Left lung (tissue), 14 donors: ENCODE measurements at places on chromosomes 12 and 14. TPM values are rescaled to one million over a fixed set of nuclear protein-coding genes. Genes with fewer than 3 reads are reported as not detected.

DNA sequence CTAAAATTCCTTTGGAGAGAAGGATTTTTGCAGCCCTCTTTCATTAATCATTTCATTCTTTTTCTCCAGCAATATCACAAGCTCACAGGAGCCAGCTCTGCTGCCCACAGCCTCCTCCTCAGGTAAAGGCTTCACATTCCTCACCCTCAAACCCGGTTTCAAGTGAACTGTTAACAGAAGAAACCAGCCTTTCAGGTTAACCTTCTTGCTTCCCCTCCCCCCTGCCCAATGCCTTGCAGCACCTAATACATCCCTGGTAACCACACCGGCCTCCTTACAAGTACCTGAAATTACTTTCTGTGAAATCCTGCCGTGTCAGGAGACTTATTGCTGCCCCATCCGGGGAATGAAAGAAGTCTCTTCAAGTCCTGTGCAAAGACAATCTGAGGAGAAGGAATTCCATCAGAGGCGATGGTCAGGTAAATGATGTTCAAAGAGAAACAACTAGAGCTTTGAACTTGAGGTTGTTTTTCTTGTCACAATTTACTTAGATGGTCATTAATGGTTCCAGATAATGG lies 111.2 kb downstream of the MYRFL start:
- DNase-seq: peak; percentile 42

- DNase-seq: no peak
Measured at GRCh38 chr14:69755296-69755695, 11.6 kb upstream of the SRSF5 start.

GRCh38 chr12:66453844-66454243 lies 151.6 kb downstream of the HELB start:
- no peak for DNase-seq

- DNase-seq: no peak
Measured at GRCh38 chr12:76024942-76025600, 6.5 kb downstream of the PHLDA1 start.

DNA sequence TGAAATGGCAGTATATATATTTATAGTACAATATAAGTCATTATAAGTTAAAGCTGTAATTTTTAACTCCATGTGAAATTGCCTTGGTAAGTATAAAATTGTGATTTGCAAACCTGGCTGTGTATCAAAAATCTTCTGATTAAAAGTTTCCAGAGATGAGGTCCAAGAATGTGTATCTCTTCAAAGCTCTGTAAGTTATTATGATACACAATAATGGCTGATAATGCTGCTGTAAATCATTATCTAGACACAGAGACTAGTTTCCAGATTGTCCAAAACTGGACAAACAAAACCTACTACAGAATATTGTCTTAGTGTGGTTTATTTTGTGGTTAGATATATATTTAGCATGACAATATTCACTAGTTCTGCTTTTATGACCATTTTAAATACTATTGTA lies 514.8 kb downstream of the SLC6A15 start:
- peak; percentile 40 for DNase-seq

Gene ANO4
- polyA plus RNA-seq: 6.9 TPM

Gene LRP1-AS
- polyA plus RNA-seq: 0.64 TPM

DNA sequence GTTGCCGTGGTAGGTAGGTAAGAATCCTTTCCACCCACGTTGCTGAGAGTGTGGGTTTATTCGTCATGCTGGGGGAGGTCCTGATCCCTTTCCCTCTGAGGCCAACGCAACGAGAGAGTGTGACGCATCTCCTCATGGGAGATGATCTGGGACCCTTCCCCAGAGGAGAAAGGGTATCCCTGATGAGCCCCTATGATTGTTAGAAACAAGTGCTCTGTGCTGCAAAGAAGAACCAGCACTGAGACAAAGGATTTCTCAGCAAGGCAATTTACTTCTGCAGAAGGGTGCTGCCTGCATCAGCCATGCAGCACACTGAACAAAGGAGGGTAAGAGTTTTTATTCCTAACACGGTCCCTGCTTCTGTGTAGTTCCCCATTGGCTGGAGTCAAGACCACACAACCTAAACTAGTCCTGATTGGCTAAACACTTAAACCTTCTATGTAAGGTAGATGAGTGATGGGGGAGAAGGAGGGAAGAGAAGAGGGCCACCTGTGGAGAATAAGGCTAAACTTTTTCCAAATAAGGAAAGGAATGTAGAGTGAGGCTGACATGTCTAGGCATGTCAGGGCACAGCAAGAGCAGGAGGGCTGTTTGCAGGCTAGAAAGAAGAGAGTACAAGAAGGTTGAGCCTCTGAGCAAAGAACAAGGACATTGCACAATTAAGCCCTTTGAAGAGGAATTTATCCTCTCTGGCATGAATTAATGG lies 21.3 kb downstream of the CLEC2A start:
- DNase-seq: no peak

Gene CLEC2A
- polyA plus RNA-seq: not detected

DNA sequence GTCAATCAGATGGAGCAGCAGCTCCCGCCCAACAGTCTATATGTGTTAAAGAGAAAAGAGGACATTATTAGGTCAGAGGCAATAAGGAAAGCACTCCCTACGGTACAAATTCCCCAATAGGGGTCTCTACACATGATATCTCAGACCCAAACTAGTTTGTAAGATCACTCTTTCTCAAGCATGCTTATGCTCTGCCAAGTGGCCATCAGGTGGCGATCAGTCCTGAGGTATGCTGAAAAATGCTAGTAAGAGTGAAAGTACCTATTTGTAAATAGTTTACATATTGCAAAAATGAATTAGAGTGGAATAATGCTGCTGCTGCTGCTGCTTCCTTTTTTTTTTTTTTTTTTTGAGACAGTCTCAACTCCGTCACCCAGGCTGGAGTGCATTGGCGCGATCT lies 61.0 kb downstream of the CPM start:
- no peak for DNase-seq

Gene M6PR
- 205 TPM for polyA plus RNA-seq

DNA sequence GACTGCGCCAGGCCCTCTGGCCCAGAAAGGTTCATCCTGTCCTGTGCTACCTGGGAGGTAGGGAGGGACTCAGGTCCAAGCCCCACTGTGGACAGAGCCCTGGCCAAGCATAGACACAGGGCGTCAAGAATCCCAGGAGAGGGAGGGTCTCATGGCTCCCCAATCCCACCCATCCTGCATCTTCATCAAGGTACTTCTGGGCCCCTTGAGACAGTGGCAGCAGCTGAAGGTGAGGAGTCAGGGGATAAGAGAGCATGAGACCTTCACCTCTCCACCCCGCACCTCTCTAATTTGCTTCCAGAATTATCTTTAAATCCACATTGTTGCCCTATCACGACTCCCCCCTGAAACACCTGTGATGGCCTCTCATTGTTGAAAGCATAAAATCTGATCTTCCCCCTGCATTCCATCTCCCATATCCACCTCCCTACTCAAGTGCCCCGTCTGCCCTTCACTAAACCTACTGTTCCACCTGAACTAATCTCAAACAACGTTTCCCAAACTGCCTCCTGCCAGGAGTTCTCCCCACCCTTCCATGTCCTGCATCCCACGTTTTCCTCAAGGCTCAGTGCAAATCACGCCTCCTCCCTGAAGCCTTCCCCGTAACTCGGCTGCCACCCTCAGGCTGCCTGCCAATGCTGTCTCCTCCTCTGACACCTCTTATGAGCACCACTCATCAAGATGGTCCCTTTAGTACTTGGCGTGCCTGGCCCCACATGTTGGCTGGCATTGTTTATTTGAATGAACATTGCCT lies 27.1 kb downstream of the KRT18 start:
- DNase-seq: no peak

- no peak for DNase-seq
Measured at GRCh38 chr14:64232095-64232838, 61.9 kb downstream of the ESR2 start.

GRCh38 chr12:82638324-82638723 lies 48.4 kb upstream of the TMTC2 start:
- no peak for DNase-seq

Gene LIN7A
- polyA plus RNA-seq: 16.5 TPM

Gene TMEM179
- 1.1 TPM for polyA plus RNA-seq

DNA sequence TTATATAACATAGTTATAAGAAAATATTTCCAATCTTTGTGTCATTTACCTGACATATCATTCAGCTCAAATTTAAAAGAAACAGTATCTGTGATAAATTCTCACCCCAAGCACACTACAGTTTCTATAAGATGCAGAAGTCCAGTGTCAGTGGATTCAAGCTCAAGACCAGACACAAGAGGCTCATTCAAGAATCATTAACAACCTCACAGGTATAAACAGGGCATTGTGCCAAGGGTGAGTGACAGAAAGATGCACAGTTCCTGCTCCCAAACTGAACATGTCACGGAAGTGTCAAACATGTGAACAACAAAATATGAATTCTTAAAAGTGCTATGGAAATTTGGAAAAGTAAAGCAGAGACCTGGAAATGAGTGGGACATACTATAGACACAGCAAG lies 12.8 kb downstream of the ATP2B1 start:
- no peak for DNase-seq

GRCh38 chr14:89613260-89614008 lies 196.4 kb upstream of the FOXN3 start:
- DNase-seq: no peak

Gene PTPN6
- polyA plus RNA-seq: 18.5 TPM

Gene RNASE7
- 0.14 TPM for polyA plus RNA-seq

Gene PLEKHG7
- 0.20 TPM for polyA plus RNA-seq

GRCh38 chr12:124386661-124387527 lies 92.0 kb downstream of the RFLNA start:
- no peak for DNase-seq

GRCh38 chr12:124445121-124445718 lies 122.2 kb downstream of the NCOR2 start:
- peak; percentile 65 for DNase-seq

DNA sequence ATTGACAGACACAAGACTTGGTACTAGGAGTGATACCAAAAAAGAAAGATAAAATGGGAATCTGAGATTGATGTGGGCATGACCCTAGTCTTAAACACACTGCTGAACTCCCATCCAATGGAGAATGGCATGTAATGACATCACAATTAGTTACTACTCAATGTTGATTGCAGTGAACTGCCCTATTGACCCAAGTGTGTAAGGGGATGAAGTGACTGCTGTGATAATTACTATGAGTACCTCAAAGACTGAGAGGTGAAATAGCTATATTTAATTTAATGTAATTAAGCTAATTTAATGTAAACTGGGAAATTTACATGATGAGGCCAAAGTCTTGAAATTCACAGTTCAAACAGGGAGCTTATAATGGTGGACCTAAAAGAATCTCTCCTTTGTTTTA lies at the start of gene ADAM20:
ADAM20 (minus strand) TSS at position 101 of the 400 bp plus-strand sequence. CDS start 10,247 bp downstream, outside the sequence.
- no peak for DNase-seq

DNA sequence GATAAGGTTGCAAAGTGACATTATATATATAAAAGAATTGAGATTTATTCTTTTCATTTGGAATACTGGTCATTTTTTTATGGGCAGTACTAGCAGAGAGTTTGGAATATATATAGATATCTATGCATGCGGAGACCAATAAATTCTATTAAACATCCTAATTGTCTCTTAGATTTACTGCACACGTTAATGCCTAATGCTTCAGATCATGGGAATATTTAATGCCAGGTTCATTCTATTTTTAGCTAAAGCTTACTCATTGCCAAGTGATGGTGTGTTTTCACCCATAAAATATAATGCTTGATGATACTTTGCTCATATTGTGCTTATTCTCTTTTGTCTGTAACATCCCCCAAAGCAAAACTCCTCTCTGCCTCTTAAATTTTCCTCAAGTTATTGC lies 264.4 kb downstream of the TMEM117 start:
- DNase-seq: no peak

DNA sequence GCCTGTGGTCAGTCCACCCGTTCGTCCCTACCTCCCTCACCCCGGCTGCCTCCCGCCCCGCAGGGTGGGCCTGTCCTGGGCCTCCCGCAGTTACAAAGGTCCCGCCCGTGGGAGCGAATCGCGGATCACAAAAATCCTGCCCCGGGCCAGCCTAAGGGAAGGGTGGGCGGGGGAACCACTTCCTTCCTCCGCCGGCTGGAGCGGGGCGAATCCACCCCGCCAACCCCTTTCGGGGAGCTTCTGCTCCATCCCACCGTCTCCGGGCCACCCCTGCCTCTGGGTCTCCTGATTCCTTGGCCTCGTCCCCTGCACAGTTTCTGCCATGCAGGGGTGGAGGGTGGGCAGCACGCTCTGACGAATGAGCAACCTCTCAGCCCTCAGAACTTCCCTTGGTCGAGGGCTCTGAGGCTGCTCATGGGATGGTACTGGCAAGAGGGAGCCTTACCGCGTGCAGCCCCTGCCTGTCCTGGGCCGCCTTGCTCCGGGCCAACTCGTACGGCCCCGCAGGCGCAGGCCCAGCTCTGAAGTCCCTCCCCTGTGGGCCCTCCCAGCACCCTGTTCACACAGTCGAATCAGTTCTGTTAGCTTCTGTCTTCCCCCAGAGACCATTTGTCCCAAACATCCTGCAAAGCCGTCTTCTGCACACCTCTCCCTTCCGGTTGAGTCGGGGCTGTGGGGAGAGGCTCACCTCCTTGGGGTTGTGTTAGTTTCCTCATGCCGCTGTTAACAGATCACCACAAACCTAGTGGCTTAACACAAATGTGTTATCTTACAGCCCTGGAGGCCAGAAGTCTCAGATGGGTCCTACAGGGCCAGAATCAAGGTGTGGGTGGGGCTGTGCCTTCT lies 589 bp upstream of the HVCN1 start:
- DNase-seq: peak; percentile 66

DNA sequence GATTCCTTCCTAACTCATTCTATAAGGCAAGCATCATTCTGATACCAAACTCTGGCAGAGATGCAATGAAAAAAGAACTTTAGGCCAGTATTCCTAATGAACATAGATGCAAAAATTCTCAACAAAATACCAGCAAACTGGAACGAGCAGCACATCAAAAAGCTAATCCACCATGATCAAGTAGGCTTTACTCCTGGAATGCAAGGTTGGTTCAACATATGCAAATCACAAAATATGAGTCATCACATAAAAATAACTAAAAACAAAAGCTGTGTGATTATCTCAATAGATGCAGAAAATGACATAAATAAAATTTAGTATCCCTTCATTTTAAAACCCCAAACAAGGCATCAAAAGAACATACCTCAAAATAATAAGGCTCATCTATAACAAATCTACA lies 98.9 kb downstream of the ACSS3 start:
- DNase-seq: no peak

DNA sequence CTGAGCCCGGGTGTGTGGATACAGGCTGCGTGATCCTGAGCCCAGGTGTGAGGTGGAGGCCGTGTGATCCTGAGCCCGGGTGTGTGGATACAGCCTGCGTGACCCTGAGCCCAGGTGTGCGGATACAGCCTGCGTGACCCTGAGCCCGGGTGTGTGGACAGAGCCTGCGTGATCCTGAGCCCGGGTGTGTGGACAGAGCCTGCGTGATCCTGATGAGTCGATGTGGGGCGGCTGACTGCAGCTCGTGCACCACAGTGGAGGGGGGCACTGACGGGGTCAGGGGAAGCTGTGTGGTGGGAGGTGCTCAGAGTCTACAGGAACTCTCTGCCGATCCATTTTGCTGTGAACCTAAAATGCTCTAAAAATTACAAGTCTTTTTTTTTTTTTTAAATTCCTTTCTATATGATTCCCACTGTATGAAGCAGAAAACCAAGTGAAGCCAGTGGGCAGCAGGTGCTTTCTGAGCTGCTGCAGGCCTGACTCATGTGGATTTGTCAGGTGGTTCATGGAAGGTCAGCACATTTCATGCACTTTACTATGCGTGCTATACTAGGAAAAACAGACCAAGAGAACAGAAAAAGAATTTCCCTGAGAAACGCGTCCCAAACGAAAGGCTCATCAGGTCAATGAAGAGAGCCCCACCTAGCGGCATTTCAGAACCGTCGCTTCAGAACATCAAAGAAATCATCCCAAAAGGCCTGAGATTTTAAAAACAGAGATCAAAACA lies 19.3 kb downstream of the BRF1 start:
- DNase-seq: no peak

Gene FAM181A
- 0.26 TPM for polyA plus RNA-seq
